Cardiac atrium fibroblast (primary cell): ENCODE measurements at places on chromosomes 3 and 15. TPM values are rescaled to one million over a fixed set of nuclear protein-coding genes. Genes with fewer than 3 reads are reported as not detected.

Gene FRMD5
- 0.54 and 0.81 TPM in 2 replicates for total RNA-seq

Gene RTP3
- total RNA-seq = not detected in 2 replicates

Gene GOLGA8S
- total RNA-seq = 0.18 TPM in 1 of 2 replicates, not detected in the other

Gene PROS1
- total RNA-seq = 212 and 237 TPM in 2 replicates

Gene CCDC13
- total RNA-seq = 0.72 TPM in 1 of 2 replicates, not detected in the other

Gene WDR73
- 11.5 and 16.8 TPM in 2 replicates for total RNA-seq

Gene TGM4
- total RNA-seq = not detected in 2 replicates

Gene SCG3
- not detected in 2 replicates for total RNA-seq

Gene SPINT1
- total RNA-seq = 0.36 and 0.81 TPM in 2 replicates

Gene GRIP2
- total RNA-seq = under 0.01 TPM in 1 of 2 replicates, not detected in the other

Gene CCNB2
- 19.3 and 22.2 TPM in 2 replicates for total RNA-seq

Gene ERICH6
- 0.32 TPM in 1 of 2 replicates, not detected in the other for total RNA-seq

Gene SLC9C1
- 0.16 TPM in 1 of 2 replicates, not detected in the other for total RNA-seq

Gene STRA6
- total RNA-seq = 0.16 TPM in 1 of 2 replicates, not detected in the other

Gene ARL6
- 4.4 and 4.7 TPM in 2 replicates for total RNA-seq

Gene SOX14
- total RNA-seq = not detected in 2 replicates

Gene BCL2A1
- total RNA-seq = not detected in 2 replicates

Gene LDHAL6B
- not detected in 2 replicates for total RNA-seq

Gene ECE2
- total RNA-seq = not detected in 2 replicates

Gene KLF15
- 4.2 and 8.5 TPM in 2 replicates for total RNA-seq

Gene TMEM45A
- total RNA-seq = 174 and 277 TPM in 2 replicates

Gene ACKR2
- not detected in 2 replicates for total RNA-seq

Gene NUP210
- total RNA-seq = 0.54 and 1.3 TPM in 2 replicates

Gene SLC15A2
- total RNA-seq = 0.18 and 0.32 TPM in 2 replicates

Gene PRSS50
- not detected in 2 replicates for total RNA-seq

Gene C15orf40
- 5.2 and 7.4 TPM in 2 replicates for total RNA-seq

Gene ZNF385D
- total RNA-seq = 0.72 and 1.5 TPM in 2 replicates

Gene RASGRP1
- 0.18 and 1.8 TPM in 2 replicates for total RNA-seq

Gene STXBP5L
- 0.16 TPM in 1 of 2 replicates, not detected in the other for total RNA-seq

Gene FGD5
- total RNA-seq = 5.1 and 5.3 TPM in 2 replicates

Gene SERINC4
- not detected in 2 replicates for total RNA-seq

Gene BUB1B
- 5.0 and 8.7 TPM in 2 replicates for total RNA-seq

Gene MITF
- total RNA-seq = 1.1 and 1.3 TPM in 2 replicates
